Nephron progenitor cell (in vitro differentiated cells): ENCODE measurements at places on chromosomes 1 and 21.

GRCh38 chr1:181497870-181498269 is 14.6 kb downstream of the CACNA1E start:
- DNase-seq, result no peak

- DNase-seq, result no peak
Measured at GRCh38 chr1:168116327-168116799, 20.4 kb downstream of the GPR161 start.

- DNase-seq, result no peak
Measured at GRCh38 chr1:45492691-45493090, 1.7 kb upstream of the TESK2 start.

DNA sequence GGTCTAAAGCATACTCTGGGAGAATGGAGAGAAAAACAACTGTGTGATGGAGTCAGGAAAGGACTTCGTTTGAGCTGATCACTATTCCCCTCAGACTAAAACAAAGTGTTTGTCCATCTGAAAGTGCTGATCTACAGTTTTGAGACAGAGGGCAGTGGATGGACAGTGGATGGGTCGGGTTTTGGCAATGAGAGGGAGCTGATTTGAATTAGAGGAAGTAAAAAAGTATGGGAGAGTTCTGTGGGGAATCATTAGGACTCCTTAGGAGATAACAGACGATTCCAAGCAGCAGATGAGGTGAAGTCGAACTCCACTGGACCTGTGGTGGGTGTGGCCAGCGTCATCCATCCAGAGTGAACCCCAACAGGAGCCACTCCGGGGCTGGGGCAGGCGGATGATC is 62.3 kb downstream of the PTGS2 start:
- DNase-seq, result no peak

- DNase-seq, result no peak
Measured at GRCh38 chr1:147902253-147902845, at the start of gene GJA8. Gene GJA8 (plus strand): TSS chr1:147902795. CDS start chr1:147907956, 5,161 bp downstream.

- peak; percentile 63 for DNase-seq
Measured at GRCh38 chr1:156025876-156026275, 5.1 kb upstream of the SSR2 start.

- no peak for DNase-seq
Measured at GRCh38 chr1:89884718-89885596, 64.1 kb downstream of the LRRC8D start.

DNA sequence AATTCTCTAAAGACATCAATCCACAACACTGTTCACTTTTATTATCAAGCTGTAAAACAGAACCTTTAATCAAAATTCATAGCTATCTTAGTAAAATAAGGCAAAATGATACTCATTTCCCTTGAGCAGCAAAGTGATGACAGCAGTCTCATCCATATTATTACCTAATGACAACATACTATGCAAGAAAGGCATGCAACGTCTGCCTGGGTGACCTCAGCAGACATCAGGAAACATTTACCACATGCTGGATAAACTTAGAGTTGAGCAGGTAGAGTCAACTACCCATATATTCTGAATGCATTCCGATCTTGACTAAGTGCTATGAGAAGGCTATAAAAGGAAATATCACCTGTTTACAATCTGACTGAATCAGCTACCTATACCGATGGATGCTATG is 145.1 kb downstream of the SIPA1L2 start:
- no peak for DNase-seq

DNA sequence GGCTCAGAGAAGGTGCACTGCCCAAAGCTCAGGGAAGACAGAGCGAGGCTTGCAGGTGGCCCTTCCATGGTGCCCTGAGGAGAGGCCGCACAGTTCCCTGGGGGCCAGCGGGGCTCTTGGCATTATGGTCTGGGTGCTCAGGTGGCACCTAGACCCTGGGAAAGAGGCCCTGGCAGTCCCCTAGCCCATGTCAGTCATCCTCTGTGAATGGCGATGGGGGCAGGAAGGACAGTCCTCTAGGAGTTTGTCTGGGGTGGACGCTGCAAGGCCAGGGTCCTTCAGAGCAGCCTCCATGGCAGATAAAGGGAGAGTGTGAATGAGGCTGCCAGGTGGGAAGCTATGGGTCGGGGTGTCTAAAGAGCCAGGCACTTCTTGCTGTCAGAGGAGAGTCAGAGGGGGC is 345.9 kb upstream of the VAMP3 start:
- no peak for DNase-seq

GRCh38 chr1:38486085-38486484 is 373.5 kb downstream of the RRAGC start:
- DNase-seq, result no peak

DNA sequence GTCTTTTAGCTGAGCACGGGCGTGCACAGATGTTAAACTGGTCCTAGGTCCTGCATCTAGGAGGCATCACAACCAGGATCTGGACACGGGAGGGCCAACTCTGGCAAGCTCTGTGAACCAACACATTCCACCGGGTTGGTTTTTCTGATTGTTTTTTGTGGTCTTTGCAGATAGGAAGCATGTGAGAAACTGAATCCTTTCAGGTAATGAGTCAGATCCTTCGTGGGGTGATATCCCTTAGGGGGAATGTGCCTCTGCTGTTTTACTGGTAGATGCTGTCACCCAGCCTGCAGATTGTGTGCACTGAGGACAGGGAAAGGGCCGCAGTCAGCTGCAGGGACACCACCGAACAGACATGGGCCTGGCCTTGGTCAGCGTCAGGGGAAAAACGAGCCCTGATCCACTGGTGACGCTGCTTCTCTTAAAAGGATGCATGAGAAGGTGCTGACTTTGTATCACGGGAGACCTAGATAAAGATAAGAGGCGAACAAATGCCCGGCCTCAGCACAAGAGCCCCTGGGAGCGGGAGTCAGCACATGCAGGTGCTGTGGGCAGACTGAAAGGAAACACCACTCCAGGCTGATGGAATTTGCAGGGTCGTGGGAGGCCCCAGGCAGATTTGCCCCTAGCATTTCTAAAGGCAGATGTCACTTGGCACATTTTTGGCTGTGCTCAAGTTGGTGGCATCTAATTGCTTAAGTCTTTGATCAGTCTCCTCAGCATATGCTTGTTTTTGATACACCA is 51.1 kb downstream of the DOP1B start:
- no peak for DNase-seq

GRCh38 chr1:99975529-99975928 is 5.7 kb downstream of the SLC35A3 start:
- DNase-seq, result no peak

- DNase-seq, result peak; percentile 14
Measured at GRCh38 chr21:43020771-43021170, 46.4 kb downstream of the PKNOX1 start.

- no peak for DNase-seq
Measured at GRCh38 chr21:31781737-31782136, 49.8 kb upstream of the SCAF4 start.

- no peak for DNase-seq
Measured at GRCh38 chr1:227459977-227460376, 103.4 kb upstream of the ZNF678 start.

- DNase-seq, result no peak
Measured at GRCh38 chr1:38848071-38848470, 11.5 kb downstream of the RRAGC start.

DNA sequence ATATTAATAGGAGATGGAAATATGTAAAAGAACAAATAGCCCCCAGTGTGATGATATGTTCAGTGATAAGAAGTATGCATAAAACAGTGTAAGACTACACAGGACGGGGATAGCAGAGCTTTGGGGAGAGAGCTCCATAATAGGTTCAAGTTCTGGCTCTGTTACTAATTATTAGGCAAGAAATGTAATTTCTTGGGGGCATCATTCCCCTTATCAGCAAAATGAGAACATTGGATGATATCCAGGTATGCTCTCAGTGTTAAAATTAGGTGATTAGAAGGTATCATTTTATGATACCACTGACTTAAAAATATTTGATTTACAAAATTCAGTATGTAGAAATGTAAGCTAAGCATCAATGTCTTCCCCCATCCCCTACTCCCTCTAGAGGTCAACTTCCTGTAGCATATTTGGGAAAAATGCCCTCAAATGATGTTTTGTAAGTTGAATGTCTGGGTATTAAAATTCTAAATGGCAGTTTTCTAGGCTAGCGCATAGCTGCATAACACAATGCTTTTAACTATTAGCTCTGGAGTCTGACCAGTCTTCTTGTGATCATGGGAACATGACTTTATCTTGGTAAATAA is 585.7 kb upstream of the CAMK1G start:
- DNase-seq, result no peak

GRCh38 chr1:207428783-207429182 is 25.3 kb upstream of the CR2 start:
- no peak for DNase-seq

DNA sequence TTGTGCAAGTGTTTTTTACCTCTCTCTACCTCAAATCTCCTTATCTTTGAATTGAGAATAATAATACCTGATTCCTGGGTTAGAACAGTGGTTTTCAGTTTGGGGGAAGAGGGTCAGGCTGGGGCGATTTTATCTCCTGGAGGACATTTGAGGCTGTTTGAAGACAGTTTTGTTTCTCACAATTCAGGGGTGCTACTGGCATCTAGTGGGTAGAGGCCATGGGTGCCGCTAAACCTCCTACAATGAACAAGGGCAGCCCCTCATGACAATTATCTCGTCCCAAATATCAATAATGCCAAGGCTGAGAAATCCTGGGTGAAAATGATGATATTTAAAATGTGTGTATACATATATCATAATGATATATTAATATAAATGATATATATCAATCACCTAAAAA is 139.1 kb upstream of the USH2A start:
- DNase-seq, result no peak

- DNase-seq, result no peak
Measured at GRCh38 chr1:106836708-106837107, 219.8 kb upstream of the PRMT6 start.
